ENCODE measurements at places on chromosomes 4 and X.

- no peak for DNase-seq
These were observed 50.0 kb upstream of the FAM9C start for GRCh38 chrX:13094374-13094773.

DNA sequence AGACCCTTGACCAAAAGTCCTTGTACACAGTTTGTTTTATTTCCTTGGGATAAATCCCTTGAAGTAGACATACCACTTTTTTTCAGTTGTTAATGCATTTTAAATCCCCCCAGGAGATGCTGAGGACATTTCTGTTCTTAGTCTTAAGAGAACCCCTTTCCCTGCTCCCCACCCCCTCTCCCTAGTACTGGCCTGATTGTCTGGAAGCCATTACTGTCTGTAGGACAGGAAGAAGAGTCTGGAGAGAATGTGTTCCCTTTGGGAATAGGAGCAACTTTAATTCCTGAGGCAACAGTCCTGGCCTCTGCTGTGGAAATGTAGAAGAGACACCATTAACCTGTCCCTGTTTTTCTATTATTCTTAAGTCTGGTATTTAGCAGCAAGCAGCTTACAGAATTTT, 52.3 kb upstream of the TMEM131L start:
- DNase-seq, result no peak

- DNase-seq, result no peak
These were observed 15.0 kb downstream of the FNIP2 start for GRCh38 chr4:158783785-158784184.

DNA sequence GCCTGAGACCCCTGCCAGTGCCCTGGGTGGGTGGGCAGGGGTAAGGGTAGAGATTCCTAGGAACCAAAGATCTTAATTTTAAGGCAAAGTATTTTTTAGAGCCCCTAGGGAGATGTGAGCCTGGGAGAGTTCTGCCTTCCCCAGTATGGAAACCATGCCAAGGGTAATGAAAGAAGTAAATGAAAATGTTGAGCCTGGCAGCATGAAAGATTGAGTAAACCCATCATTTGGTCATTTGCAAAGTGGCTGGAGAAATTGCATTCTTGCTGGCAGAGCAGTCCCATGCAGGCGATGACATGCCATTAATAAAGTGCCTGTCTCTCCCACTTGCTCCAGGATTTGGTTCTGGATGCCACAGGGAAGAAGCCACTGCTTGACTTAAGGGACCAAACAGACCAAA, 60.7 kb upstream of the GPC4 start:
- no peak for DNase-seq

DNA sequence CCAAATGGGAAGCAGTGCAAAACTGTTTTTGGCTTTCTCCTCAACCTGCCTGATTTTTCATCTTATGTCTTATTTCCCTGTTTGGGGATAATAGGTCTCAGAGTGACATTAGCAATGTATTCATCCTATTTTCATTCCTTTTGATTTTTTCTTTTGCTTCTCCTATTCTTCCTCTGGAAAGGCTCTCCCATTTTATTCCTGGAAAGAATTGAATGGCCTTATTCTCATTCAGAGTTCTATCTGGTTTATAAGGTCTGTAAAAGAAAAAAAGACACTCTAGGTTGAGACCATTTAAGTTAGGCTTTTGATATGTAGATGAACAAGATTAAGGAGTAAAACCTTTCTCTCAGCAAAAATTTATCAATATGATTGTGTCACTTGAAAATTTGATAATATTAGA, 27.8 kb upstream of the ALB start:
- no peak for DNase-seq

GRCh38 chr4:143195581-143195980, 10.9 kb downstream of the USP38 start:
- DNase-seq, result no peak

DNA sequence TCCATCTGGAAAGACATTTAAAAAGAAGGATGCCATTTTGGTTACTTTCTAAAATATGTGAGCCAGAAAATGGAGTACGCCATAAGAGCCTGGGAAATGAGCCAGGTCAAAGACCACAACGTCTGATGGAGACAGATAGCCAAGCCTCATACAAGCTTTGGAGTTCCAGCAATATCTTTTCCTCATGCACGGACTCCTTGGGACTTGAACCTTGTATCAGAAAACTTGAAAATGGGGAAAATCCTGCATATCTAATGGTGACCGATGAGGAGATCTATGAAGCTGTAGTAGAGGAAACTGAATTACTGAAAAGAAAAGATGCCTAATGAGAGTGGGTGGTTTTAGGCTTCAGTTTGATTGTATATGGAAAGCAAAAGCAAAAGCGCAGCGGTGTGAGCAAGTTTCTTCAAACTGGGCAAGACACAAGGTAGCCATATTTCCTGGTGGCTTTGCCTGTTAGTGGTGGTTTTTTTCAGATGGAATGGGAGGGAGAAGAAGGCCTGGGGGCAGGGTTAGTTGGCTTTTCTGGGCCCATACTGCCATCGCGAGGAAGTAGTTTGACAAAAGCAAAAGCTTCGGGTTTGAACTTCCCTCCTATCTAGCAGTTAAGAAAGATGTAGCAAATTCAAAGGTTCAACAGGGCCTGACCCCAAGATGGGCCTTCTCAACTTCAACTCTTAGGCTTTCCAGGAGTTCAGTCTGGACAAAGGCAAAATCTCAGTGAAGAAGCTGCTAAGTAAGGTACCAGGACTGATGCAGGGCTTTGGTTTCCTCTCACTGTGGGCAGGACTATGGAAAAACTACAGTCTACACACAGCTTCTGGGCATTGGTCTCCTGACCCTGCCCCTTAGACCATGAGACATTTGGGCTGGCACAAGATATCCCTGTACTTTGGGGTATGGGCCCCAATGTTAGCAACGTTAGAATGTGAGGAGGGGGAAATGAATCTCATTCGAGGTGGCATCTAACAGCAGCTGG, 210.0 kb upstream of the STK26 start:
- DNase-seq, result peak; percentile 75

- no peak for DNase-seq
These were observed 81.2 kb downstream of the SPCS3 start for GRCh38 chr4:176400816-176401461.

DNA sequence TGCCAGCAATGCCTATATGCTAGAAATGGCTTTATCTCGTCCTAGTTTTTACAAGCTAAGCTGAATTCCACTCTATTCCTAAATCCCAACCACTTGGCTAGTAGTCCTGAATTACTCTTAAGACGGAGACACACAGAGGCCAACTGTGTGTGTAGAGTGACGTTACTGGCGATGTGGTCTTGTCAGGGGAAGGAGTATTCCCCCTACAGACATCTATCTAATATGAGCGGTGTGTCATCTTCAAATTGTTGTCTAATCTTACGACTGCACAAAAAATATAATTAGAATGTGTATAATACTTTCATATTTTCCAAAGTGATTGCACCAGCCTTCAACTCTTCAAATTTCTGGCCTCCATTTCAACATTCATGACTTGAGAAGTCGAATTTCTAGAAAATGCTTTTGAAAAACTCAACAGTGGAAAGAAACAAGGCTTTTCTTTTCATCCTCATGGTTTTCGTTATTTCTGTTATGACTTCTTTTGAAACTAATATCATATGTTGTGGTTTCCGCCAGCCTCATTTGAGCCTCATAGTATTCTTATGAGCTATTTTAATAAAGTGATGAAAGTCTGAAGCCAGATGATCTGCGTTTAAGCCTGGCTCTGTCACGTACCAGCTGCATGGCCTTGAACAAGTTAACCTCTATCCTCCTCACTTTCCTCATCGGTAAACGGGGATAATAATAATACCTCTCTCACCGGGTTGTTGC, 132.3 kb downstream of the SOWAHB start:
- no peak for DNase-seq

- no peak for DNase-seq
These were observed 637.6 kb downstream of the MID1IP1 start for GRCh38 chrX:39438603-39439602.

- no peak for DNase-seq
These were observed 239.7 kb upstream of the PGRMC2 start for GRCh38 chr4:128527351-128527750.

DNA sequence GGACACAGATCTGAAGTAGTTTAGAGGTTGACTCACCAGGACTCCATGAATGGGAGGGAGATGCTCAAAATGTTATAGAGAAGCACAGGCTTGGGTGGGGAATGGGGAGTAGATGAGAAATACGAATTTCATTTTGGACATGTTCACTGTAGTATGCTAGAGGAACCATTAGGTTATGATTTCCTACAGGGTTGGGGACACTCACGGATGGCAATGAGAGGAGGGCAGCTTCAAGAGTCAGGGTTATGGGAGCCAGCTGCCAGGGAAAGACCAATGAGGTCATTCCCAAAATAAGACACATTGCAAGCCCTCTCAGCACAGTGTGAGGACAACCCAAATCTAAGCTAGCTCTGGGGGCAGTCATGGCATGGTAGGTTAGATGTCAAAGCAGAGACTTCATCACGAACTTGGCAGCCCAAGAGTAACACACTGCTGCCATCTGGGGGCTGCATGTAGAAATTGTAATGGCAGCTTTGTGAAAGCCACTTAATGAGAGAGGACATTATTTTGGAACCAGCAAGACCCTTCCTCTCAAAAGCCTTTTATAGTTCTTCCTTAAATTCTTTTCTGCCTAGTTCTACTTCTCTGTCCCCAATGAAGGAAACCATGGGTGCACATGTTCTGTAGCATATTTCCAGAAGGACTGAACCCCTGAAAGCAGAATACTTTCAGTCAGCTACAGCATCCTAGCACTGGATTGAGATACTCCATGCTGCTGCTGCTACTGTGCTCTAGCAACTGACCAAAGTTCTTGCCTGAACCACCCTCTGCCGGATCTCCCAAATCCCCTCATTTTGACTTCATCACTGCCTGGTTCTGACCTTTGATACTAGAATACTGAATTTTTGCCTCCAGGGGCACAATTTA, 16.2 kb upstream of the ZCCHC12 start:
- peak; percentile 4 for DNase-seq

DNA sequence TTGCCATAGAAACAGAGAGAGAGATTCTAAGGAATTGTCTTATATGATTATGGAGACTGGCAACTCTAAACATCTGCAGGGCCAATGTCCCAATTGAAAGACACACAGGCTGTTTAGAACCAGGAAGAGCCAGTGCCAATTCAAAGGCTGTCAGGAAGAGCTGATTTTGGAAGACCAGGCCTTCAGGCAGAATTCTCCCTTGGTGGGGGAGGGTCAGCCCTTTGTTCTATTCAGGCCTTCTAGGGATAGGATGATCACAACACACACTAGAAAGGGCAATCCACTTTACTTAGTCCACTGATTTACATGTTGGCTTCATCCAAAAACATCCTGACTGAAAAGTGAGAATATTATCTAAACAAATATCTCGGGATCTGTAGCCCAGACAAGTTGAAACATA, 15.2 kb downstream of the C4orf46 start:
- DNase-seq, result no peak

- no peak for DNase-seq
These were observed 159.3 kb upstream of the GALNT7 start for GRCh38 chr4:173009129-173009823.

DNA sequence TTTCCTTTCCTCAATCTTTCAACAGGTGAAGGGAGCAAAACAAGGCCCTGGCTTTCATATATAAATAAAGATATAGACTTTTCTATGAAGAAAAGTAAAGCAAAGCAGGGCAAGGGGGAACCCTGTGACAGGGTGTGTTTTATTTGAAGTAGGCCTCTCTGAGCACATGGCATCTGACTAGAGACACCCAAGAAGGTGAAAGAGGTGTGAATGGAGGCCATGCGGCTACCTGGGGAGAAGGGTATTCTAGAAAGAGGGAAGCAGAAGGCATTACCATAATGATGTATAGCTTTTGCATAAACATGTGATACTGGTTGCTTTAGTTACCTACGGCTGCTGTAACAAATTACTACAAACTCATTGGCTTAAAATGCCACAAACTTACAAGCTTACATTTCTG, 75.8 kb downstream of the DHX15 start:
- no peak for DNase-seq

GRCh38 chr4:2596611-2597010, 60.2 kb downstream of the FAM193A start:
- no peak for DNase-seq

- no peak for DNase-seq
These were observed 19.6 kb downstream of the PGAM4 start for GRCh38 chrX:77949840-77950239.

Measured in activated gamma-delta T cell treated with anti-CD3 and anti-CD28 coated beads, Interleukin-2, amount 50 U/mL, for 16 hours (primary cell).